ENCODE measurements at places on chromosomes 12 and 14. TPM values are rescaled to one million over a fixed set of nuclear protein-coding genes. Genes with fewer than 3 reads are reported as not detected.

GRCh38 chr12:118986050-118986449 lies 4.7 kb downstream of the SRRM4 start:
- DNase-seq: peak; percentile 61

GRCh38 chr14:101476258-101476915 lies 84.9 kb upstream of the DIO3 start:
- no peak for DNase-seq

DNA sequence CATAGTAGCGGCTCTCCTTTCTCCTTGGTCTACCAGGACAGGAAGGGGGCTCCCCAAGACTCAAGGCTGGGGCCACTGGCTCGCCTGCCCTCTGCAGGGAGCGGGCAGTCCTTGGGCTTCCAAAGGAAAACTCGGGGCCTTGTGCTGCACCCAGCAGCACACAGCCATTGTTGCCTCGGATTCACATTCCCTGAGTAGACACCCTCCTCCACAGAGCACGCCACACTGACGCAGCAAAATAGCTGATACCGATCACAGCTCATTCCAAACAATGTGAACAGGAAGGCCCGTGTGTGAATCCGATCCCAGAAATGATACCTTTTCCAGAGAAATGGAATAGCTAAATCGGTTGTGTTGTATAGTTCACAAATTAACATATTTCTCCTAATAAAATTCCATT lies 65.1 kb upstream of the DYNC1H1 start:
- DNase-seq: no peak

- no peak for DNase-seq
Measured at GRCh38 chr12:121915841-121916321, 2.5 kb upstream of the CFAP251 start.

DNA sequence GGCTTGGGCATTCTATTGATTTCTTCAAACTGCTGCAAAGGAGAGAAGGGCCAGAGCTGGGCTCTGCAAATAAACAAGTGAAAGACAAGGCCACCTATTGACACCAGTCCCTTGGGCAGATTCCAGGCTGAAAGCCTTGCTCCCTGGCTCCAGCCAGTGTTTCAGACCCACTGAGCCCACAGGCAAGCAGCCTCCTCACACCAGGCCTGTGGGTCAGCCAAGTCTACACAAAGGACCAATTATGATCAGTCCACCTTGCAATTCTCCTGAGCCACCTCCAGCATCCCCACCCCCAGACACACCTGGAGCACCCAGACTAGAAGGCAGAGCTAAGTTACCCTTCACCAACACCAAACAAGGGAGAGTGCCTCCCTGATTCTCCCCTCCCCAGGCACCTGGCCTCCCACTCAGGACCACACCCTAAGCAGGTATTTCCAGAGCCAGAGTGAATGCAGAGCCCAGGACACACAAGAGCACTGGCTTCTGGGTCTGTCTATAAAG lies 13.8 kb downstream of the ACTN1 start:
- no peak for DNase-seq

GRCh38 chr14:76486251-76486743 lies 110.4 kb downstream of the ESRRB start:
- no peak for DNase-seq

The DBX2 gene
- not detected for total RNA-seq

The TC2N gene
- 42.1 TPM for total RNA-seq

The SAMD15 gene
- total RNA-seq: 0.76 TPM

Measured in GM23338 (cell line).